Activated CD4-positive, alpha-beta memory T cell treated with anti-CD3 and anti-CD28 coated beads for 36 hours (primary cell): ENCODE measurements at places on chromosomes 1 and 21.

DNA sequence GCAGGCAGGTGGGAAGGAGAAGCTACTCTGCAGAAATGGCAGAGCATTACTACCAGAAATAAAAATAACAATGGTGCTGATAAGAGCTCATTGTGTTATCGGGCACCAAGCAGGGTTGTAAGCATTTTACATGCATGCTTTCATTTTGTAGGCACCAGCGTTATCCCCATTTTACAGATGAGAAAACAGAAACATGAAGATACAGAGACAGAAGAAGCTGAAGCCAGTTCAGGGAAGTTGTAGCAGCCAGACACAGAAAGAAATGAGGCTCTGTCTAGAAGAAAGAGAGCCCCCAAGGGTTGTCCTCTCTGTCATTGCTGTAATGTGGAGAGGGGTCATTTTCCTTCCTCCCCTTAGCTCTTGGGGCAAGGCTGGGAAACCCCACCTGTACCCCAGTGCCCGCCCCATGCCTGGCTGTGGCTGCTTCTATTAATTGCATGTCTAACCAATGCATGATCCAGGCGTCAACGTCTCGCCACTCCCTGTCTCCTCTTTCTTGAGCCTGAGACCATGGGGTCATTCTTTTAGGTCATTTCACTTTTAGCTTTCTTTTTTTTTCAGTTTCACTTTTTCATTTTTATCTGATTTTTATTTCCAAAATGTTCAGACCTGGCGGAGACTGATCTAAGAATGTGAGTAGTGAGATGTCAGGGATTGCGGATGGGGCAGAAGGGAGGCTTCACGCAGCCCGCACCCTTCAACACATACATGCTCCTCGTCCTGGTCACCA is 6.8 kb downstream of the OLIG1 start:
- no peak for DNase-seq

DNA sequence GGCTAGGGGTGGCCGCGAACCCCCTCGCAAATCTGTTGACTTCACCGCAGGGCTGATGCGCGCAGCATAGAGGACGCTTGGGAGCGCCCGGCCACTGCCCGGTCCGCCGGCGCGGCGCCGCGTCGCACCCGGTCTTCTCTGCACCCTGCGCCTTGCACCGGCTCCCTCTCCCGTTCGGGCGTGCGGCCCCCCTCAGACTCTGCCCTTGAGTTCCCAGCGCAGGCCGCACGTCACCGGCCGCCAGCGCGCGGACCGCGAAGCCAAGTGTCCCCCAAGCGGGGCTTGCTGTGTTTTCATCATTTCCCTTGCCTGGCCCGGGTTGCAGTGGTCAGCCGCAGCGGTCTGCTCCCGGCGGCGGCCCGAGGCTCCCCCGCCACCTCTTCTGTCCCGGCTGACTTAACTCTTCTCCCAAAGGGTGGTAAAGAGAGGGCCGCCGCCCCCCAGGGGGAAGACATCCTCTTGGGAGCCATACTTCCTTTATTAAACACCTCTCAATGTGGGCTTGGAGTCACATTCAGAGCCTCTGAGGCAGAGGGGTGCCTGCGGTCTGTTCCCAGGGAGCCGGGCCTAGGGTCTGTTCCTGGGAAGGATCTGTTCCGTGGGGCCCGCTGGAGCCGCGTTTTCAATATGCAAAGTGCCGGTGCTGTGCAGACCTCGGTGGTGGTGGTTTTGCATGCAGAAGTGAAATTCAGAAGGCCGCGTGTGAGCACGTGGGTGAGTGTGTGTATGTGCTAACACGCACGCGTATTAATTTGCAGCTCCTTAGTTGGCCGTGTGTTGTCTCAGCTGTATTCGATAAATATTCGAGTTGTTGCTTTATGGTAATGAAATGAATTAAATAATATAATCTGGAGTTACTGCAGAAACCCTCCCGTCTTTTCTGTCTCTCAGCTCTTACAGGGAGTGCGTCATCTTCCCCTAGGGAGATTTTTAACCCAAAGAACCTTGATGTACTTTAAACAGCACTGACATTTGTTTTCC is 17.6 kb downstream of the PBX1 start:
- no peak for DNase-seq

DNA sequence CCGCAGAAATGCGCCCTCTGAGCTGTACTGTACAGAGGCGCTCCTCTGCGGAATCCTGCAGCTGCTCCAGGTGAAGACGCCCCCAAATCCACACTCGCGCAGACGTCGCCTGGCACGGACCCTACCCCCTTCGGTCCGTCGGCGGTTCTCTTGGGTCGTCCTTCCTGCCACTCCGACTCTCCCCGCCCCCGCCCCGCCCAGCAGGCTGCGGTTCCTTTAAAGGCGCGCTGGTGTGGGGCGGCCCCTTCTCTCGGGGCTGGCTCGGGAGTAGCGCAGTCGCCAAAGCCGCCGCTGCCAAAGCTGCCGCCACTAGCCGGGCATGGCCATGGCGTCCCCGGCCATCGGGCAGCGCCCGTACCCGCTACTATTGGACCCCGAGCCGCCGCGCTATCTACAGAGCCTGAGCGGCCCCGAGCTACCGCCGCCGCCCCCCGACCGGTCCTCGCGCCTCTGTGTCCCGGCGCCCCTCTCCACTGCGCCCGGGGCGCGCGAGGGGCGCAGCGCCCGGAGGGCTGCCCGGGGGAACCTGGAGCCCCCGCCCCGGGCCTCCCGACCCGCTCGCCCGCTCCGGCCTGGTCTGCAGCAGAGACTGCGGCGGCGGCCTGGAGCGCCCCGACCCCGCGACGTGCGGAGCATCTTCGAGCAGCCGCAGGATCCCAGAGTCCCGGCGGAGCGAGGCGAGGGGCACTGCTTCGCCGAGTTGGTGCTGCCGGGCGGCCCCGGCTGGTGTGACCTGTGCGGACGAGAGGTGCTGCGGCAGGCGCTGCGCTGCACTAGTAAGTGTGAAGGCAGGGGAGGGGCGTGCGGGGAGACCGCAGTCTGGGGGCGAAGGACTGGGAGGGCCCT is at the start of gene RASSF5:
Gene RASSF5 (plus strand): TSS at position 248 of the 846 bp plus-strand sequence. CDS start 72 bp downstream, at position 320.
- peak; percentile 90 for DNase-seq

DNA sequence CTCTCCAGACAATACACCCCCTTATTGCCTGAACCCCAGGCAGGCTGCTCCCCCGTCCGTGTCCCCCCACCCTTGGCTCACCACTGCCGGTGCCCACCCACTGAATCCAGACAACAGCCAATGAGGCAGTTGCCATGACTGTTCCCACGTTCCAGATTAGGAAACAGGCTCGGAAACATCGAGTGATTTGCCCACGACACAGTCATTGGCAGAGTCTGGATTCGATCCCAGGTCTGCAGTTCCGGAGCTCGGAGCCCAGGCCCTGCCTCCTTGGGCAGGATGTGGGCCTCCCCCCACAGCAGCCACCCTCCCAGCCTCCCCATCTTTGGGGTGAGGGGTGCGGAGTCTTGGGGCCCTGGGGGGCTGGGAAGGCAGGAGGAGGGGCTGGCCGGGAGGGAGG is 20.3 kb upstream of the CLSTN1 start:
- DNase-seq = no peak

DNA sequence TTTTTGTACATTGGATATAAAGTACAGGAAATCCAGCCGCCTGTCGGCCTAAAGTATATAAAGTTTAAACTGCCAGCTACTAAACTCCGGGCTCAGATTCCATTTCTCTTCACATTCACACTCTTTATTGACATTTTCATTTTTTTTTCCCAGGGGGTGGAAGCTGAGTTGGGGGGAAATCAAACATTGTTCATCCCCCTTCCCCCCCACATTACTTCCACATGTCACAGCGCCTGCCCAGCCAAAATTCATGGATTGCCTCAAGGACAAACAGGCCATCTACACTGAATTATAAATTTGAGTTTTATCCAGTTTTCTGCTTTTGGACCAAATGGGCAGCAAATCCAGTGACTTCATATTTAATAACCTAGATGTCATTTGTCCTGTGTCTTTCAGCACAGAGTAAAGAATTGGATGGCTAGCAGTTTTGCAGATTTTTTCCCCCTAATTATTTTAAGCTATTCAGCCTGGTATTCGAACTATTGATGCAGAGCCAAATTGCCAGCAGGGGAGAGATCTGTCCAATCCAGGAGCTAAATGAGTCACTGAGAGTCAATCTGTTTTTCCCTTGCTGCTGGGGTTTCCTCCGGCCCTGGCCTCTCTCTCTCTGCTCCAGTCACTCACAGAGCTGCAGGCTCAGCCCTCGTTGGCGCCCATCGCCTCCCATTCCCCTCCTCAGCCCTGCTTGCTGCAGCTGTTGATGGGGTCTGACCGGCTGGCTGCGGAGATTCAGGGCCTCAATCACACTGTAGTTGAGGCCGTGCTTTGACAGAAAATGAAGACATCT is 98.0 kb downstream of the LMO4 start:
- DNase-seq = no peak

- DNase-seq = no peak
Observed at GRCh38 chr1:58596631-58597052, 19.6 kb upstream of the TACSTD2 start.

- no peak for DNase-seq
Observed at GRCh38 chr1:119537966-119538365, 31.0 kb downstream of the HSD3B1 start.

GRCh38 chr1:54199151-54199764 is 572 bp downstream of the CYB5RL start:
- DNase-seq = peak; percentile 13

GRCh38 chr1:247177755-247178154 is 5.9 kb upstream of the ZNF124 start:
- DNase-seq = no peak

- DNase-seq = no peak
Observed at GRCh38 chr1:152186556-152187285, 27.7 kb upstream of the RPTN start.

DNA sequence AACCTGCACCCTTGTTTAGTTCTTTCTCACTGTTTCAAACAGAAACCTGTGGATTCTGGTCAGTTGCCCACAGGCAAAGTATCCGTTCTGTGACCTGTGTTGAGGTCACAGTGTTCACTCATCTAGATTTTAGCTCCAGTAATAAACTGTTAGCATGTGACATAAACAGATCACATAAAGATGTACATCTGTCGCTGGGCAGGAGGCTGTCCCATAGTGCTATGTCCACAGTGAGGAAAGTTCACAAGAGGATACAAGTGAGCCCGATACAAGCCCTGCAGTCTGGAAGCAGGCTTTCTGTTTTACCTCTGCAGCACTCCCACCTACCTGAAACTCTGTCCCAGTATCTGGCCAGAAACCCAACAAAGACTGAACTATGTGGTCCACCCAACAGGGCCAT is 28.4 kb downstream of the LMX1A start:
- DNase-seq = no peak

- no peak for DNase-seq
Observed at GRCh38 chr1:232327269-232327668, 302.7 kb downstream of the SIPA1L2 start.

DNA sequence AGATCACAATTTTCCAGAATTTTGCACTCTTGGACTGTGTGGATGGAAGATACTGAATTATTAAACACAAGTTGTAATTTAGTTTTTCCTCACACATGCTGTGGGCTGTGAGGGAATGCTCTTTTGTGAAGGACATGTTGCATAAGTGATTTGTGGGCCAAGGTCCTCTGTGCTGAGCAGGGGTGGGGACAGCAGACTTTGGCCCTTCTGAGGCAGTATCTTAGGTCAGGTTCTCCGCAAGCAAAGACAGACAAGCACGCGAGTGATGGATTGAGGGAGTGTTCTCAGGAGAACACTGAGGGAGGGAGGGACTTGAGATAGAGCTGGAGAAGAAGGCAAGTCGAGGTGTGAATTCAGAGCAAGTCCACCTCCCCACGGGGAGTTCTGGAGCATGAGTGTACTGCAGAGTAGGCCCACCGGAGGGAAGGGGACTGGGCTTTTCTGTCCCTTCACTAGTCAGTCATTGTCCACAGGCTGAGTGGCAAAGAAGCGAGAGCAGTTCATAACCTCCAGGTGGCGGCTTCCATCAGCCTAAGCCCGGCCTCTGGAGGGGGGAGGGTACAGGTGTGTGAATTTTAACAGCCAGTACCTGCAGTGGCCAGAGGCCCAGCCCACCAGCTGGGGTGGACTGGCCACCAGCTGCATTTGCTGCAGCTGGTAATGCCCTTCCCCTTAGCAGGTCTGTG is 19.1 kb upstream of the CD101 start:
- no peak for DNase-seq

DNA sequence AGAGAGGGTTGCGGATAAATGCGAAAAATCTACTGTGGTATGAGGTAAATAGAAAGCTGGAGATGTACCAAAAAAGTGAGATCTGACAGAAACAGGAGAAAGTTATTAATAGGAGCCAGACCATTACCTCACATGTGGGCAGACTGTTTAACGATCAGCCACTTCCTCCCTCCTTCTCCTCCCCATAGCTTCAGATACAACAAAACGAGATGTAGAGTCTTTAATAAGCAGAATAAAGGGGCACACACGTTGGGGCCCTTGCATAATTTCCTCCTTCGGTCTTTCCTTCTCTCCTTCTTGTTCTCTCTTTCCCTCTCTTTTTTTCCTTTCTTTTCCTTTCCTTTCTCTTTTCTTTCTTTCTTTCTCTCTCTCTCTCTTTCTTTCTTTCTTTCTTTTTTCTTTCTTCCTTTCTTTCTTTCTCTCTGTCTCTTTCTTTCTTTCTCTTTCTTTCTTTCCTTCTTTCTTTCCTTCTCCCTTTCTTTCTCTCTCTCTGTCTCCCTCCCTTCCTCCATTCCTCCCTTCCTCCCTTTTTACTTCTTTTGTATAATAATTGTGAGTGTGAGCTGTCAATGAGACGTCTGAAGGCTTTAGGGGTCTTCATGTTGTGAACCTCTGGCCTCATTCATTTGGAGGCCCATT is 242.1 kb downstream of the GRIK1 start:
- no peak for DNase-seq

- DNase-seq = no peak
Observed at GRCh38 chr1:14441302-14441741, 157.2 kb upstream of the KAZN start.

- no peak for DNase-seq
Observed at GRCh38 chr1:162631546-162632191, 595 bp upstream of the DDR2 start.

DNA sequence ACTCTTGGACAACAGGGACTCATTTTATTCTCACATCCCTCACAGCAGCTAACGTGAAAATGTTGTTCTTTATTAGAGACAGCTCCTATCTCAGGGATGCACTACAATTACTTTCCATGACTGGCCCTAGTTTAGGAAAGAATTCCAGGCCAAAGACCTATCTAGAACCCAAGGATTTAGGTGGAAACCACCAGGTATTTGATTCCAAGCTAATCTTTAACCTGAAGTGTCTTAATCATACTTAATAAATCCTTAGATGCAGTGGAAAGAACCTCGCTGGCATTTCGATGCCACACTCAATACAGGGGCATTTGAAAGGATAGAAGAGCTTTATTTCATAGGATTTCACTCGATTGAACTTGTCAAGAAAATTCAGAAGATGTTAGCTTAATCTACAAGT is 218.3 kb downstream of the KIF26B start:
- DNase-seq = no peak

GRCh38 chr1:229874136-229874535 is 192.9 kb upstream of the GALNT2 start:
- DNase-seq = no peak

DNA sequence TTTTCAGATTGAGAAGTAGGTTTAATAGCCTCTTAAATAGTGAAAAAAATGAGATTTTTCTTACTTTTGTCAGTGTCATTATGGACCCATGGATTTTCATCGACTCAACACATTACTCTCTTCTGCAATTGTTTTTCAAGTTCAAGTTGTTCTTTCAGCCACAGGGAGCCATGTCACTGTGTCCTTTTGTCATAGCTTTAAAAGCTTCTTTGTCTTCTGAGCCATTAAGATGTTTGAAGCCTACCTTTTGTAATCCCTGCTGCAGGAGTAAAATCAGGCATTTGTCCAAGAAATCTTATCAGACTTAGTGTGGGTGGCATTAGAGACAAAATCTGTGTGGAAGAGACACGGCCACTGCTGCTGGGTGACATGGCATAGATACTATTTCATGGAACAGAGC is 92.8 kb upstream of the ZP4 start:
- DNase-seq = no peak

- no peak for DNase-seq
Observed at GRCh38 chr1:214943054-214943453, 139.5 kb upstream of the KCNK2 start.

GRCh38 chr1:209890641-209891330 is 47.2 kb upstream of the SYT14 start:
- no peak for DNase-seq
